ENCODE measurements at places on chromosomes 6 and 20.

DNA sequence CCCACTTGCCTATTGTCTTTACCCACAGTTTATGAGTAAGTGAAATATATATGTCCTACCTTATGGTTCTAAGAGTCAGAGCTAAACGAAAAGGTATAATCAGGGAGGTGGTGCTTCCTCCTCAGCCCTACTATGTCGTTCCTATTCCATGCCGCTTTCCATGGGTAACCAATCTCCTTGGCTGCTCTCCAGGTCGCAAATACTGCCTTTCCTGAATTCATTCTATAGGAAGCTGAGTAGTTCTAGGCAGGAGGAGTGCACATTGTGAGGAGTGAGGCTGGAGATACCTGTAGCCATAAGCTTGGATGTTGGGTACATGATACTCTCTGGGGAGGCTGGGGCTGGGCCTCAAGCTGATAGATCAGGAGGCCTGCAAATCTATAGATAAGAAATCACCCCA lies 5.8 kb downstream of the IL20RA start:
- no peak for DNase-seq

DNA sequence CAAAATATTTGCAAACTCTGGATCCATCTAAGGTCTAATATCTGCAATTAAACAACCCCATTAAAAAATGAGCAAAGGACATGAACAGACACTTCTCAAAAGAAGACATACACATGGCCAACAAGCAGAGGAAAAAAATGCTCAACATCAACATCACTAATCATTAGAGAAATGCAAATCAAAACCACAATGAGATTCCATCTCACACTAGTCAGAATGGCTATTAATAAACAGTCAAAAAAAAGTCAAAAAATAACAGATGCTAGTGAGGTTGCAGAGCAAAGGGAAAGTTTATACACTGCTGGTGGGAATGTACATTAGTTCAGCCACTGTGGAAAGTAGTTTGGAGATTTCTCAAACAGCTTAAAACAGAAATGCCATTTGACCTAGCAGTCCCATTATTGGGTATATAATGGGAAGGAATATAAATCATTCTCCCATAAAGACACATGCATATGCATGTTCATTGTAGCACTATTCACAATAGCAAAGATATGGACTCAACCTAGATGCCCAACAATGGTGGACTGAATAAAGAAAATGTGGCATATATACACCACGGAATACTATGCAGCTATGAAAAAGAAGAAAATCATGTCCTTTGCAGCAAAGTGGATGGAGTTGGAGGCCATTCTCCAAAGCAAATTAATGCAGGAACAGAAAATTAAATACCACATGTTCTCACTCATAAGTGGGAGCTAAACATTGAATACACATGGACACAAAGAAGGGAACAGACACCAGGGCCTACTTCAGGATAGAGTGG lies 9.1 kb downstream of the ZNFX1 start:
- no peak for DNase-seq

- no peak for DNase-seq
These were observed 157.1 kb upstream of the CST7 start for GRCh38 chr20:24791953-24792352.

DNA sequence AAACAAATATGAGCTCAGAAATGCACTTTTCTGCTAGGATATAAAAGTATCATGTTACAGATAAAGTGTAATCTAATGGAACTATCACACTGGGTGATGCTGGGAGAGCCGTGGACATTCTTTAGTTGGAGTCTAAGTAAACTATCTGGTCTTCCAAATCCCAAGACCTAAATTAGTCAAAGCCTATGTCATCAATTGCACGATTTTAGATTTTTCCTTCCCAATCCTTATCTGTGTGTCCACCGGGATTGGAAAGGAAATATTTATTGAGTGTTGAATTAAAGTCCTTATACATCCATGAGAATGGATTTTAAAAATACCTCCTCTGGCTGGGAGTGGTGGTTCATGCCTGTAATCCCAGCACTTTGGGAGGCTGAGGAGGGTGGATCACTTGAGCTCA lies 19.6 kb upstream of the MRAP2 start:
- DNase-seq = no peak

GRCh38 chr6:113540466-113540865 lies 316.7 kb upstream of the MARCKS start:
- DNase-seq = no peak

- no peak for DNase-seq
These were observed 37.1 kb downstream of the RIPOR2 start for GRCh38 chr6:24898676-24899075.

Data from stimulated activated CD4-positive, alpha-beta T cell treated with anti-CD3 and anti-CD28 coated beads, Interleukin-1b, Interleukin-23, amount 100 ng/mL, for 1 hour (primary cell).